ENCODE measurements at places on chromosomes 13 and 19. TPM values are rescaled to one million over a fixed set of nuclear protein-coding genes. Genes with fewer than 3 reads are reported as not detected.

Gene ZNF615
- 8.7 TPM for total RNA-seq

Gene KCNC3
- total RNA-seq: 8.5 TPM

Gene BRSK1
- total RNA-seq: 2.2 TPM

- DNase-seq: no peak
Measured at GRCh38 chr19:39816287-39817048, 17.5 kb downstream of the DYRK1B start.

GRCh38 chr13:27980280-27980998 is 8.1 kb downstream of the URAD start:
- no peak for DNase-seq

GRCh38 chr19:19292607-19293006 is 19.5 kb upstream of the TM6SF2 start:
- DNase-seq: no peak

- no peak for DNase-seq
Measured at GRCh38 chr13:95197548-95197947, 103.7 kb downstream of the ABCC4 start.

GRCh38 chr13:37100731-37101130 is 4.7 kb downstream of the CSNK1A1L start:
- DNase-seq: peak; percentile 35

Gene ZNF682
- 11.7 TPM for total RNA-seq

DNA sequence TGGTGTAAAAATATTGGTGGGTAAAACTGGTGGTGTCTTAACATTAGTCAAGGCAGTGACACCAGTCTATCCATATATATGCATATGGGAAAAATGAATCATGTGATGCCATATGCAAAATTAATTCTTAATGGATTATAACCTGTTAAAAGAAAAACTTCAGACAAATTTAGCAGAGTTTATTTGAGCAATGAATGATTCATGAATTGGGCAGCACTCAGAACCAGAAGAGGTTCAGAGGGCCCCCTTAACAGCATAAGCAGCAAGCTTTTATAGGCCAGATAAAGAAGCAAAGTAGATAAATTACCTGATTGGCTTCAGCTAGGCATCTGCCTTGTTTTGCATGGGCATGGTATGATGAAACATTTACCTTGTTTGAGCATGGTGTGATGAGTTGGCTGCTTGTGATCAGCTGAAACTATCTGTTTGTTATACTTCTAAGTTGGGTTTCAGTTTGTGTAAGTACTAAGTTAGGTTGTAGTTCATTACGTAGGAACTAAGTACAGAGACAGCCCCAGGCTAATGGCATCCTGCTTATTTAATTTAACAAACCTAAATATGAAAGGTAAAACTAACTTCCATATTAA is 66.6 kb downstream of the DNAJC15 start:
- no peak for DNase-seq

DNA sequence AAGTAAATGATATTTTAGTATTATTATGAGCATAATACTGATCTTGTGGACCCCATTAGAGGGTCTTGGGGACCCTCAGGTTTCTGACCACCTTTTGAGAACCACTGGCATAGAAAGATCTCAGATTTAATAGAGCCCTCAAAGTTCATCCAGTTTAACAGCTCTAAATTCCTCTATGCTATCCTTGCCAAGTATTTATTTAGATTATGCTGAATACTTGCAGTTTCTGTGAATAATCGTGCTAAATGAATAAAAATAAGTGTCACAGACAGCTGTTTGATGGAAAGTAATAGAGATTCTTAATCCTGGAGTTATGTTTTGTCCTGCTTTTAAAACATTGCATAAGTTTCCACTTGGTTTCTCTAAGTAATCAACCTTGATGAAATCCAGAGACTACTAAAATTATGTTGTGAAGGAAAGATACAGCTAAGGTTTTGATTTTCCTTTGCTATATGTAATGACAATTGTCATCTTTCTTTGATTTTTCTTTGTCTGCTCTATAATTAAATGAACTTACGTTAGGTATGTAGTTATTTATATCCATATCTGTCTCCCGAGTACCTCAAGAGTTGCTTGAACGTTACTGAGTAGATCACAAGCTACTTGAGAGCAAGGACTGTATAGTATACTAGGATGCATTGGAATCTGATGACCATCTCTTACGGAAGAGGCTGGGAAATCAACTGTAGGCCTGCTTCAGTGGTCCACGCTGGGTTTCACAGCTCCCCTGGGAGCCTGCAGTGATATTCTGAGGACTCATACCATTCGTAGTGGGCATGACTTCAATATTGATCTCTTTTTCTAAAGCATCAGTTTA is 5.7 kb downstream of the ABHD13 start:
- DNase-seq: no peak

Gene KIR3DL1
- 0.15 TPM for total RNA-seq

GRCh38 chr19:53945441-53945840 is 17.3 kb upstream of the CACNG8 start:
- no peak for DNase-seq

All from left lung (tissue), 14 donors.